Colonic mucosa (tissue), 4 donors: ENCODE measurements at places on chromosomes 6 and 20. TPM values are rescaled to one million over a fixed set of nuclear protein-coding genes. Genes with fewer than 3 reads are reported as not detected.
A peak's percentile ranks its signal among the peaks of the same experiment; 100 is the strongest.

DNA sequence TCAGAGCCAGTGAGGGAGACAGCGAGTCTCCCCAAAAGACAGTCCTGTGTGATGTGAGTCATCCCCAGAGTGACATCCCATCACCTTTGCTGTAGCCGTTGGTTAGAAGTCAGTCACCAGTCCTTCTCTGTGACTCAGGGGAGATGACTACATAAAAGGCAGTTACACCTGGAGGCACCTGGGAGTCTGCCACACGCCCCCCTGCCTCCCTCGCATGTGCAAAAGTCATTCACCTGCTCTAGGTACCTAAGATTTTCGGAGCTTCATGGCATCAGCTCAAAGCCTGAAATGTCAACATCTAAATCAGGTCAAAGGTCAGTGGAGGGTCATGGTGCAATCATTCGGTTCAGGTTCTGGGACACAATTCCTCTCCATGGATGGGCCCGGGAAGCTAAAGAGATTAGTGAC is 50.3 kb downstream of the PRR18 start:
- no peak for DNase-seq

- no peak for DNase-seq
Measured at GRCh38 chr6:152318278-152318677, 318.9 kb downstream of the SYNE1 start.

The RBM38 gene
- total RNA-seq = 41.3 TPM

DNA sequence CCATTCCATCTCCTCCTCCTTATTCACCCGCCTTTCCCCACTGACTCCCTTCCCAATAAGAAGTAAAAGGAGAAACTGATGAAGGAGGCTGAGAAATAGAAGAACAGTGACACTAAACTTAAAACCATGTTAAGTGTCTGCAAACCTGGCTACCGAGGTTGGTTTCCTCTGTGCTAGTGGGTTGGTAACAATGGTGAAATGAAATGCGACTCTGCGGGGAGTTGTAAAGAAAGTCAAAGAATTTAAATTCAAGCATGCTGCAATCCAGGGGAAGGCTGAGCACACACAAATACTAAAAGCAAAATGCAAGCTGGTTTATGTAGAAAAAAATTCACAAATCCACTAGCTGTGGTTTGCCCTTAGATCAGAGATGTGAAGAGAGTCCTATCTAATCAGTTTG is 155.2 kb upstream of the PDE10A start:
- DNase-seq = no peak

GRCh38 chr6:3345836-3346235 is 87.1 kb downstream of the PSMG4 start:
- DNase-seq = no peak

GRCh38 chr20:2753461-2754040 is 46.9 kb downstream of the CPXM1 start:
- DNase-seq = no peak

DNA sequence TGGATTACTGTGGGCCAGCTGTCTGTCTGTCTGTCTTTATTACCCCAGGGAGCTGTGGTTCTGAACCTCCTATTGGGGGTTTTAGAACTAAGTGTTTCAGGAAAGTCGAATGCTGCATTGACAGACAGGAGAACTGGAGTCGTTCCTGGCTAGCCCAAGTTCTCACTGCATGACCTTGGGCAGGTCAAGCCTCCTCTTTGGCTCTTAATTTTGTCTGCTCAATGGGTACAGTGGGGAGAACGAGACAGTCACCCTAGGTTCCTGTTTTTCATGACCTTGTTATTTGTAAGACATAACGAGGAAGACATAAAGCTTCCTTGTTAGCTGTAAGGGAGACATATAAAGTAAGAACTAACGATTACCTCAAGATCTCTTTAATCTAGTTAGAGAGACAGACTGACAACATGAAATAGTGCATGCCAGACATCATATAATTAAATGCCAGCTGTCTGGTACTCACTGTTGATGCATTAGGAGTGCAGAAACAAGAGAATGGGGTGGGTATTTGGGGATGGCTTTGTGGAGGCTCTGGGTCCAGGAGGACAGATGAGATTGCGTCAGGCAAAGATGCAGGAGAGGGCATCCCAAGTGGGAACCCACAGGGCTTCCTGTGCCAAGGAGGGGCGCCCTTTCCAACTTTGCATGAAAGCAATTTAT is 3.7 kb upstream of the CCDC167 start:
- DNase-seq = no peak

The CRISP2 gene
- total RNA-seq = not detected

DNA sequence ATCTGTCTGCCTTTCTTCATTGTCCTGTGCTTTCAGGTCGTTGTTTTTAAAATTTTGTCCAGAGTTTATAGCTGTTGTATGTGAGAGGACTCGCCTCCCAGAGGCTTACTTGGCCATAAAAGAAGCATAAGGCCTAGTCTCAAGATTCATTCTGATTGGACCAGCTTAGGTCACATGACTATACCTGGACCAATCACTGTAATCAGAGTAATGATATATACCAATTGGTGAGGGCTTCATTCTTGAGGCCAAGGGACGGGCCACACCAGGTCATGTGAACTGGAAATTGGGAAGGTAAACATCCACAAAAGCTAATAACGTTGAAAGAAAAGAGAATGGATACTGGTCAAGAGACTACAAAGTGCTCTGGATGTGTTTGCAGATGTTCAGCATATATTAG is 141.4 kb upstream of the SULF2 start:
- DNase-seq = no peak

DNA sequence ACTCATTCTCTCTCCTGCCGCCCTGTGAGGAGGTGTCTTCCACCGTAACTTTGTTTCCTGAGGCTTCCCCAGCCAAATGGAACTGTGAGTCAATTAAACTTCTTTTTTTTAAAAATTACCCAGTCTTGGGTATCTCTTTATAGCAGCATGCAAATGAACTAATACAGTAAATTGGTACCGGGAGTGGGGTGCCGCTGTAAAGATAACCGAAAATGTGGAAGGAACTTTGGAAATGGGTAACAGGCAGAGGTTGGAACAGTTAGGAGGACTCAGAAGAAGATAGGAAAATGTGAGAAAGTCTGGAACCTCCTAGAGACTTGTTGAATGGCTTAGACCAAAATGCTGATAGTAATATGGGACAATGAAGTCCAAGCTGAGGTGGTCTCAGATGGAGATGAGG is 55.8 kb downstream of the EPB41L2 start:
- DNase-seq = no peak

The SNAI1 gene
- 4.5 TPM for total RNA-seq

The DEFB126 gene
- total RNA-seq = not detected

DNA sequence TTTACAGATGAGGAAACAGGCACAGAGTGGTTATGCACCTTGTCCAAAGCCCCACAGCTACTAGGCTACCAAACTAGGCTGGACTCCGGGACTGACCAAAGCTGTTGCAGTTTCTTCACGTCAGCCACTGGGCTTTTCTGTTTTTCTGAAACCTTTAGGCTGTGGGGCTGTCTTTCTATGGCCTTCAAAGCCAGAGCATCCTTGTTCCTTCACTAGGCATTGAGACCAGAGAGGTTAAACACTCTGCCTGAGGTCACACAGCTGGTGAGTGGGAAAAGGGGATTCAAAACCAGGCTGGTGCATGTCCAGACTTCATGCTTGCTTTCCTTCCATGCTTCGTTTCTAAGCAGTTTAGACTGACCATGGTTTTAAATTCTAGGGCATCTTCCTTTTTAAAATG is 97.5 kb upstream of the KCNG1 start:
- DNase-seq = no peak

GRCh38 chr6:170296746-170297575 is 6.1 kb upstream of the DLL1 start:
- no peak for DNase-seq

GRCh38 chr6:168950858-168951214 is 302.8 kb downstream of the THBS2 start:
- no peak for DNase-seq

The PLA2G7 gene
- 2.9 TPM for total RNA-seq

DNA sequence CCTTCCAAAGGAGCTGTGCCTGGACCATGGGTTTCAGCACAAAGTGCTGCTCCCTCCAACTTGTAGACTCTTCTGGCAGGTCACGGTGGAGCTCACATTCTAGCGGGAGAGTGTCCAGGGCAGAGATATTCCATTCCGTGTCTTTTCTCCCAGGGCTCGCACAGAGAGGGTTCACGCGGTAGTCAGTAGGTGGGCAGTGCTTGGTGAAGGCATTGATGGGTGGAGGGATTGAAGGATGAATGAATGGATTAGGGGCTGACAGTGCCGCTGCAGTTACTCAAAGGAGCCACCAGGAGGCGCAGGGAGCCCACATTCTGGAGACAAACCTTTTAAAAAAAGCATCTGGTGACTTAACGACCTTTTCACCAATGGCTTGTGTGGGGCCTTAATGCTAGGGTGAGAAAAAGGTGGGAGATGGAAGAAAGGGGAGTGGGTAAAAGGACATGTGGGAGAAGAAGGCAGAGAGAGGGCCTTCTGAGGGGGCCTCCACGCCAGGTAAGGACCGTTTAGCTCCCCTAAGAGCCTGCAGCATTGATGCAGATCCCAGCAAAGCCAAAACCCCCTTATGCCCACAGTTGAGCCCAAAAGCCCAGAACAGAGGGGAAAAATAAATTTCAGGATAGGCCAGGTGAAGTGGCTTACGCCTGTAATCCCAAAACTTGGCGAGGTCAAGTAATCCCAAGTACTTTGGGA is 17.5 kb upstream of the FAM110A start:
- peak; percentile 49 for DNase-seq

DNA sequence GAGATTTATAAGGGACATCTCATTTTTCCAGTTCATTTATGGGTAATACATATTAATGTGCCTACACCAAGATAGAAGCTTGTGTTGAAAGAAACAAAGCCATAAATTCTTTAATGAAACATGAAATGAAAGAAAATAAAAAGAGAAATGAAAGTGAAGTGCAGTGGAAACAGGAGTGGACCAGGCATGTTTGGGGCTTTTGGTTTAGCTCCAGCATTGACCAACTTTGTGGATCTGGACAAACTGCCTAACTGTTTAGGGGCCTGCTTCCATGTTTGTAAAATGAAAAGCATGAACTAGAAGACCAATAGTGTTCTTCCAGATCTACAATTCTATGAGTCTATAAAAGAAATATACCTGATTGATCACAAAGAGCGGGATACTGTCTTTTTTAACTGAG is 124.9 kb downstream of the GJA10 start:
- DNase-seq = no peak

The MUCL3 gene
- total RNA-seq = not detected

DNA sequence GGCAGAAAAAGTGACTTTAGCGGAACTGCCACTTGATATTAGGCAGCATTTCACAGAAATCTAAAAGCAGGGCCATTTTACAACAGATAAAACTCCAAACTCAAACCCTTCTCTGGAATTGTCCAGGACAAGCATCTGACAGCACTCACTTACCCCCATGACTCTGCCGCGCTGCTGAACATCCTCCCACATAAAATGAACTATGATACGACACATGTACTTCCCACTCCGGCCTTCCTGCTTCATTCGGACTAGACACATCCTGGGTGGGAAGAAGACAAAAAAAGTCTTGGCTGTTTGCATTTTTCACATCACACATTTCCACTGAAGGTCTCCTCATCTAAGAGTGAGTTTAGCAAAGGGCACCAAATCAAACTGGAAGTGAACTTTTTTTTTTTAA is 54.8 kb upstream of the FAM83C start:
- DNase-seq = no peak

DNA sequence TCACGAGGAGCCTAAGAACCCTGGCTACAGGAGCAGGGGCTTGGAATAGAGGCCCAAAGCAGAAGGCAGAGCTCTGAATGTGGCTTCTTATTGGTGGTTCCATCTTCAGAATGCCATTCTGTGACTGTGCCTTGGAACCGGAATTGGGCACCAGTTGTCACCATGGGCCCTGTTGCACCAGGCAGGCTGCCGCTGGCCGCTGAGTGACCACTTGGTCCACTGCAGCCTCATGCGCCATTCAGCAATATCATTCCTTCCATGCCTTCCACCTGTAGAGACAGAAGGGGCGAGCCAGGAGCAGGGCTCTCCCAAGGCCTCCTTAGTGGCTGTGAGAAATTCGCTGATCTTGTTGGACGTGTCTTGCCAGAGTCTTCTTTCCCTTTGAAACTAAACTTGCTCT is 270.3 kb upstream of the CHD6 start:
- no peak for DNase-seq

DNA sequence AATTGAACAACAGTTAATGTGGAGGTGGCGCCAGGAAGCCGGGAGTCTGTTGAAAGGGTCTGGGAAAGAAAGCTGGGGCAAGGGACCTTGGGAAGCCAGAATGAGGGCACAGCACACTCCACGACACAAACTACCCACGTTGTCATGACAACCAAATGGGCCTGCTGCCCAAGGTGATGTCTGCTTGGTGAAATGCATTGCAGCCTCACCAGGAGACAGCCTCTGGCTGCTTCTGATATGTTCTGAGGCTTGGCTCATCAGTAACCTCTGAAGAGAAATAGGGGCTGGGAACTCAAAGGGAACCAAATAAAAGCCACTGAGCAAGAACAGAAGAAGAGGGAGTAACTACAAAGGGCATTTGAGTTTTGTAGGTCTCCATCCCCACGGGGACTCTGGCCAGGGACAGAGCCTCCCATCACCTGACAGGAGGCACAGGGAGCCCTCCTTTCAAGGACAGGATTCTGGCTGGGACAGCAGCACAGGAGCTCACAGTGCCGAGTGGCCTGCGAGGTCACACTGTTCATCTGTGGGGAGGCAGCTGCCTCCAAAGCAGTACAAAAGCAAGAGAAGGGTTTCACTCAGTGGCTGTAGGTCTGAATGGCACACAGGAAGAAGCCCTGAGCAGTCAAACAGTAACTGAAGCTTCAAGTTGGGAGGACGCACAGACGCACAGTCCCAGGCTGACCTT is 44.6 kb upstream of the KCNK16 start:
- no peak for DNase-seq

DNA sequence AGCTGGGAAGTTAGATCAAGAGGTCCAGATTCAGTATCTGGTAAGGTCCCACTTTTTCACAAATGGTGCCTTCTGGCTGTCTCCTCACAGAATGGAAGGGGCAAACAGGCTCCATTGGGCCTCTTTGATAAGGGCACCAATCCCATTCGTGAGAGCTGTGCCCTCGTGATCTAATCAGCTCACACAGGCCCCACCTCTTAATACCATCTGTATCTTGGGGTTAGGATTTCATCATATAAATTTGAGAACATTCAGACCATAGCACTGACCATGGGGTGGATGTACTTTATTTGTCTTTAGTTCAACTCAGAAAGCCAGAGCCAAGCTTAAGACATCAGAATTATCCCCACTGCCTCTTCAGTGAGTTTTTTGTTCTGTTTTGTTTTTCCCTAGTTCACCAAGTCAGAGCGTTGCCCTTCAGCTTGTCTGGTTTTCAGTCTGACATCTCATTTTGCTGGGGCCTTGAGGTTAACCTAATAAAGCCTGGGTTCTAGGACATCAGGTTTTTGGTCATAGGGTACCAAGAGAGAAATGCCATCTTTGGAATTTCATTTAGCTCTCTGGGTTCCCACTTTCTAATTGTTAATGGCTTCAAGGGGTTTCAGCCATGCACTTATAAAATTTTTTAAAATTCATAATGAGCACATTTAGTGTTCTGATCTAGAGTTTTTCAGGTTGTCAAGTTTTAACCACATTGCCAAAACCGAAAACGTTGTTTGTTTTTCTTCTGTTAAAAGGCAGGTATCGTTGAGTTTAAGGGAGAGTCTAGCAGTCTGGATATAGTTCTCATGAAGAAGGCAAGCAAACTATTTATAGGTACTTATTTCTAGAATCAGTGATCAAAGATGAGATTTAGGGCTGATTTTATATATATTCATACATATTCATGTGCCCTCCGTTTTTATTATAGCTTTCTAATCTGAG is 19.0 kb downstream of the SENP6 start:
- no peak for DNase-seq

GRCh38 chr6:31592396-31592771 is 422 bp downstream of the NCR3 start:
- no peak for DNase-seq

GRCh38 chr6:140736231-140736630 is 1361.8 kb upstream of the CITED2 start:
- no peak for DNase-seq
